ENCODE measurements at places on chromosomes 3 and 15.

GRCh38 chr3:52593103-52593502 lies 56.7 kb downstream of the UQCC5 start:
- no peak for DNase-seq

DNA sequence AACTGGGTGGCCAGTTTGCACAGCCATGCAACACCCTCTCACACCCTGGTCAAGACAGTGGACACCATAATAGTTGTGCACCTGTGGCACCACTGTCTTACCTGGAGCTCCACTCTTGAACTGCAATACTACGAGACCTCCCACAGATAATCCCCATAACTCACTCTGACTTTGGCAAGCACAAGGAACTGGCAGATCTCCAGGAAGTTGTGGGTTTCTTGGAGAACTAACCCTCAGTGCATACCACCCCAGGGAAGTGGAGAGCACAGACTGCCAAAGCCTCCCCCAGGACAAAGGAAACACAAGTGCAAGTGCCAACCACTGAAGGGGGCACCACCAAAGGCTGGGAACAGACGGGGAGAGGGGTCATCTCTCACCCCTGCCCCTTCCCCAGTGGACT lies 318.6 kb downstream of the SUCLG2 start:
- DNase-seq = no peak

DNA sequence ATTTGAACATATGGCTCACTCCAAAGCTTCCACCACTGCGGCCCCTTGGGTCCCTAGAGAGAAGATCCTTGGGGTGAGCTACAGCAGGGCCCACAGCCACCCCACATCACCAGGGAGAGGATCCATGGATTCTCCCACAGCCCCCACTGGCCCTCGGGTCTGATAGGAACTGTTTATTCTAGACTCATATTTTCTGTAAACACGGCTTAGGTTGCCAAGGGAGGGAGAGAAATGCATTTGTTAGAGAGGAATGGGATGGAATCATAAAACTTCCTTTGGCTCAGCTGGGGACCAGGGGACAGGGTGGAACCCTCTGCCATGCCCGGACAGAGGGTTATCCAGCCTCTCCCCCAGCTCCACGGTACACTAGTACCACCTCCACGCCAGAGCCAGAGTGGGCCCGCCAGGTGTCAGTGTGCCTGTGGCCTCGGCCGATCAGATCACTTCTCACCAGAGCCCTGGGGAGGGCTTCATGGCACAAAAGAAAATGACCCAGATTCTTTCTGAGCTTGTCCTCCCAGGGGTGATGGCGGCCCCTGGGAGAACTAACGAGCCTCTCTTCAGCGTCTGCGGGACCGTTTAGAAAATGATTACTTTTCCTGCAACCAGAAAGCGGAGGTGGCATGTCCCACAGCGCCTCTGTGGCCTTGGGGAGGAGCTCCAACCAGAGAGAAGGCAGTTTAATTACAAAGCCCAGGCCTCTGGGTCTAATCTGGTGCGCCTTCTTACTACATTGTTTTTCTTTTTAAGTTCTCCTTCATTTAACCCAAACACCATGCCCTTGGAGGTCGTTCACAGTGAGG lies 33.7 kb downstream of the ADCY5 start:
- no peak for DNase-seq

DNA sequence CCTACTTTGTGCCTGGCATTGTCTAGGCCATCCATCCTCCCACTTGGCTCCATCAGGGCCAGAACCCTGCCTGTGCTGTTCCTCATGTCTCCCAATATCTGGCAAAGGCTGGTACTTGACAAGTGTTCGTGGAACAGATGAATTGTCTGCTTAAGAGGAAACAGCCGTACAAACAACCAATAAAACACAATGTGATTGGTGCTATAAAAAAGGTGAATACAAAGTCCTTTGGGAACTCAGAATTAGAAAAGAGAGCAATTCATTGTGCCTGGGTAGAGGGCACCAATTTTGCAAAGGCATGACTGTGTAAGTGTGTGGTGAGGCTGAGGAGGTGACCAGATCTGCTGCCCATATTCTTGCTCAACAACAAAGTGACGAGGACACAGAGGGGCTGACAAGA lies 164.5 kb upstream of the PPP2R3A start:
- no peak for DNase-seq

- DNase-seq = no peak
Measured at GRCh38 chr3:25449857-25450256, 21.8 kb downstream of the RARB start.

GRCh38 chr3:118927449-118927848 lies 107.2 kb downstream of the IGSF11 start:
- no peak for DNase-seq

- DNase-seq = peak; percentile 65
Measured at GRCh38 chr15:95557226-95558046, 773.1 kb upstream of the NR2F2 start.

DNA sequence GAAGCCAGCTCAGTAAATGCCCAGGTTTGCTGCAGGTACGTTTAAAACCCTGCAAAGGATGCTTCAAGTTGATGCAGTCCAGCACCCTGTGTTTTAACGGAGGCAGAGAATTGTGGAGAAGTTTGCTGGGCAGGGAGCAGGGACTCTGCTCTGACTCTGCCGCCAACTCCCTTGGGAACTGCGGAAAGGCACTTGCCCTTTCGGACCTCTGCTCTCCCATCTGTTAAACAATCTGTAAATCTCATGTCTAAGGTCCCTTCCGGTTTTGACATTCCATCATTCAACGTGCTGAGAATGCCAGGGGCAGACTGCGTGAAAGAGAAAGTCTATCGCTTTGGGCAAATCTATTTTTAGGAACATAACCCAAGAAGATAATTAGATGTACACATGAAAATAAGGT lies 184.5 kb downstream of the OPA1 start:
- no peak for DNase-seq

DNA sequence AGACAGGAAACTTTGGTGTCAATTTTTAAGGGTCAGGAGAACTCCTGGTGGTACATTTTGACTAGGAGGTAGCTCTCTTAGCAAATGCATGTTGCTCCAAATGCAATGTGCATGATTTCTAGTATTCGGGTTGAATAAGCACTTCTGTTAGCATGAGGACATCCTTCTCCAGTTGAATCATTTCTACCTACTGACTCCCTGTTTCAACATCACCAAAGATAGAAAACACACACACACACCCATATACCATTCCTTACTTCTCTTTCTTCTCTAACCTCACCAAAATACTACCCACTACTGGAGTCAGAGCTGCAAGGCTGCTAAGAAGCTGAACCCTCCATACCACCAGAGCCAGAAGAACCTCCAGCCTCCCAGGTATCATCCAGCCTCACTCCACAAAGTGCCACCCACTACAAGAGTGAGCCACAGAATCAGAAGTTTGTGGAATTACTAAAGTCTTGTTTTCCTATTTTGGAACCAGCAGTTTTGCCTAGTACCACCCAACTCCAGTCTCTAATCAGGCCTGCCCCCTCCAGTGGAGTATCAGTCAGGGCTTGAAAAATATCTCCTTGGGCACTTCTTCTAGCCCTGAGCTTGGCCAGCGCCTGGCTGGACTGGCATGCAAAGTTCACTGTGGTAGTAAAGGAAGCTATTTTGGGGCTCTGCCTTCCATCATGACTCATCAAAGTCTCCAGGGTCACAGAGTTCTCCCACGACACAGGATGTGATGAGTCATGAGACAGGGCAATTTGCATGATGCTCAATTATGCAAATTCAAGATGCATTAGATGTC lies 110.3 kb downstream of the CYP19A1 start:
- DNase-seq = peak; percentile 71

DNA sequence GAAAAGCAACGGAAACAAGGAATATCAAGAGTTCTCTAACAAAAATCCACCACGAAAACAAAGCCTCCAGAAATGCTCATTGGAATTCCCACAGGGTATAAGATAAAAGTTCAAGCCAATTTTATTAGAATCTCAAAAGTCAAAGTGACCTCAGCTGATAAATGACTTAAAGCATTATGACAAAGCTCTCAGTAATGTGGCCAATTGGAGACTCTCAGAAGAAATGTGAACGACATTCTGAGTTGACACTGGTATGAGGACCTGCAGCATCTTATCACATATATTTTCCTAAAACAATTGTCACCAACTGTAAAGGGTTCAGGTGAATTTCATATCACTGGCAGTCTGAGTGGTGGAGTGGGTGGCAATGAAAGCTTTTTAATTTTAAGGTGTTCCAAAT lies 199.1 kb downstream of the FOXP1 start:
- DNase-seq = no peak

DNA sequence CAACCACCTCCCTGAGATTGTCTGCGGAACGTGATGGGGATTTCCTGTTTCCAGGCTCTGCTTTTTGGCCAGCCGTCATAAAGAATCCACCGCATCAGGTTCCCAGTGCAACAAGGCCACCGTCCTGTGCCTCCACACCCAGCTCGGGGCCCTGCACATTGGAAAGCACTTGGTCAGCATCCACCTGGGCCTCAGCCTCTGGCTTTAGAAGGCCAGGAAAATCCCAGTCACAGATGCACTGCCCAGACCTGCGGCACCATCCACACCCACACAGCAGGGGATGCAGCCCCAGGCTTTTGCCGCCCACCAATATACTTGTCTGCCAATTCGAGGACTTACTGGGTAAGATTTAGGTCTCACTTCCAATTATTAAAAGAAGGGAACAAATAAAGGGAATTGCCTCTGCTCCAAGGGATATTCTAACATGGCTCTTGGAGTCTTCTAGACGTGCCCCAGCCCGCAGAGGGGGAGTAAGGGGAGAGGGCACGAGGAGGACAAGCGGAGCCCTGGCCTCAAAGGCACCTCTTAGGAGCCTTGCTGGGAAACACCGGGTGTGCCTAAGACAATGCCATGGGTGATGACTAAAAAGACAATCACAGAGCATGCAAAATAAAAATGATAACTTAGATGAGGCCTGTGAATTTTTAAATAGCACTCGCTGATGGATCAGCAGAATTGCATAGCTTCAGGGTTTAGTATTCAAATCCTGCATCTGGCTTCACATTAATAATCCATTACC lies 169.2 kb downstream of the FOXP1 start:
- DNase-seq = no peak

DNA sequence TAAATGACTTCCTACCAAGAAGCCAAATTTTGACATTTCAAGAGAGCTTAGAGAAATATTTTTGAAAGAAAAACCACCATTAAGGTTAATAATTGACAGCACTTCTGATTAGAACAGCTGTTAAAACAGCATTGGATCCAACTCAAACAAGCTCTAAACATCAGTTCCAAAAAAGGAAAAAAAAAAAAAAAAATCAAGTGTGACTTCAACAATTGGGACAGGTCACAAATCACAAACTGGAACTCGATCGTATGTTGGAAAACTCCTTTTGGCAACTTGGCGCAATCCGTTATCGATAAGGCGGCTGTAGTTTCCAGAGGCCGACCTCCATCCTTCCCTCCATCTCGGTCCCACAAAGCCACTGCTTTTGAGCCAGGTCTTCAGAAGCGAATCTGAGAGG lies 17.8 kb downstream of the TLE3 start:
- no peak for DNase-seq

DNA sequence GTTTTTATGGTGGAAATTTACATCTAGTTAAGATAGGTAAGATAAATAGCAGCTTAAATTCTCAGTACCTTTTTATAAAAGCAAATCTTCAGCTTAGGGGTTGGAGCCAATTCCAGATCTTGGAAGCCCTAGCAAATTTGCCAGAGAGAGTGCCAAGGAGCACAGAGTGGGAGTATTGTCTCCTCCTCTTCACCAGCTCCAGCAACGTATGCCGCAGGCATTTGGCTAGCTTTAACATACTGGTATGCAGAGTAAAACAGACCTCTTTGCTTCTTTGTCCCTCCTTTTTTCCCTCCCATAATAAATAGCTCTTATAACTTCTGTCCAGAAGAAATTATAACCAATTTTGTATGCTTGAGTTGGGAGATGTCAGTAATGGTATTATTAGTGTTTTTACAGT lies 140.4 kb downstream of the DIPK2A start:
- DNase-seq = no peak

GRCh38 chr15:31461911-31462480 lies 135.4 kb downstream of the KLF13 start:
- no peak for DNase-seq

GRCh38 chr15:91871837-91872236 lies 18.3 kb downstream of the SLCO3A1 start:
- no peak for DNase-seq

DNA sequence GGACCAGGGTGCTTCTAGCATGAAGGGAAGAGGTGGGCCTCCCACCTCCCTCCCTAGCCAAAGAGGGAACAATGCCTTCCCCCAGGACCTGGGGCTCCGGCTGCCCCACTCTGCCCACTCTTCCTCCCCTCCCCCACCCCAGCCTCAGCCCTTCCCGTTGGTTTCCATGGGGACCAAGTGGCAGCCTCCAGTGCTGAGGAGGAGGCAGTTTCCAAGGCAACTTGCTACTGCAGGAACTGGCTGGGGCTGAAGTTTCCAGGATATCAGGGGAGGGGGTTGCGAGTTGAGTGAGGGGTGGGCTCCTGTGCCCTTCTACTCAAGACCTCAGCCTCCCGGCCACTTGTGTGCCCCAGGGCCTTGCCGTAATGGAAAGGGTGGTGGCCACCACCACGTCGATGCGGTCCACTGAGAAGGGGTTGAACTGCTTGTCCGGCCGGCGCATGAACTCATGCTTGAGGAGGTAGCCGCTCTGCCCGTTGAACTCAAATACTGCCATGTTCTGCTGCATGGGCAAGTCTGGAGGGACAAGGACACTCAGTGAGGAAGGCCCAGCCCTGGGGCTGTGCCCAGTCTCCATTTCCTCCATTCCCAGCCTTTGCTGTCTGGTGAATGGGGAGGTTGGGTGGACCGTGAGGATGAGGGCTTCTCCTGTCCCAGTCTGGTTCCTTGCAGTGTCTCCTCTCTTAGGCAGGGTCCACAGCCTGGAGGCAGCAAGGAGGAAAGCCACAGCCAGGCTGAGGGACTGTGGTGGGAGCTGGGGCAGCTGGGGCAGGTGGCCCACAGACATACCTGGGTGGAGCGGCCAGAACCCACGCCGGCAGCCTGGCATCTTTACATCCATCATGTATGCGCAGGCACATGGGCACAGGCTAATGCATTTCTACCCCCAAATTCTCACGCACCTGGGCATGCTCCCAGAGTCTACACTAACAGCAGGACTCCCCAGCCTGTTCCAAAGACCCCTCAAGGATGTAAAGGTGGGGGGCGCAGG lies 11.3 kb upstream of the ANKRD63 start:
- DNase-seq = no peak

- DNase-seq = no peak
Measured at GRCh38 chr15:87653646-87654045, 602.9 kb downstream of the NTRK3 start.

GRCh38 chr3:52053307-52054304 lies 2.8 kb downstream of the DUSP7 start:
- DNase-seq = no peak

- DNase-seq = no peak
Measured at GRCh38 chr3:193589129-193589528, 3.9 kb upstream of the OPA1 start.

- no peak for DNase-seq
Measured at GRCh38 chr3:190169877-190170276, 49.2 kb upstream of the P3H2 start.

DNA sequence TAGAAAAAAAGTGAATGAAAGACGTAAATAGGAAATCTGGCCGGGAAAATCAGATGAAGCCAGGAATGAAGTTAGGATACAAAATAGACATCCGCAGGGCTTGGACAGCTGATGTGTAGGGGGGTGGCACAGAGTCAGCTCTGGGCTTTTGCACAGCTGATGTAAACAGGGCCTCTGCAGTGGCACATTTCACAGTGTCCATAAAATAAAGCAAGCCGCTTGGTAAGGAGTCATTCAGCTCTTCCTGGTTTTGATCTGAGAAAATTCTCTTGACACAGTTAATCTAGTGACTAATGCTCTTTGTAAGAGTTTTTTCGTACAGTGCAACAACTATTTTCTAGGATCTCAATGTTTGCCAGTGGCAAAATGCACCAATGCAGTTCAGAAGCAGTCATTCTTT lies 153.3 kb downstream of the USP13 start:
- DNase-seq = no peak

Data from amniotic stem cell (primary cell).